G401 (cell line): ENCODE measurements at places on chromosomes 4 and X.

DNA sequence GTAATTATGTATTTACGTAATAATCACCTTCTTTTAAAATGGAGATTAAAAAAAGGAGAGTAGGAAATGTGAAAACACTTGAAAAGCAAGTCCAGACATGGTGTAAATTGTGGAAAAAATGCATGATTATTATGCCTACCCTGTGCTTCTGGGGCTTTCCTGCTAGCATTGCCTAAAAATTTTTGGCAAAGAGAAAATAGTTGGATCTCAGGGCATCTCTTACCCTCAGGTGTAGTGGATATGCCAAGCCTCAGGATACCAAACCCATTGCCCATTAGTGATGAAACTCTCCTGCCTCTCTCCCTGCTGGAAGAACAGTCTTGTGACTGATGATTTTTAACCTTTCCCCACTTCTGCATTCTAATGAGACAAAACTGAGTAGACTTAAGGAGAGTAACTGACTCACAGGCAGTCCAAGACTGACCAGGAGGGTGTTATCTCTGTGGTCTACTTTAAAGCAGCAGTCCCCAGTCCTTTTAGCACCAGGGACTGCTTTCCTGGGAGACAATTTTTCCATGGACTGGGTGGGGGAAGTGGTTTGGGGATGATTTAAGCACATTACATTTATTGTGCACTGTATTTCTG lies 174.6 kb downstream of the ZNF330 start:
- DNase-seq = no peak

- DNase-seq = peak; percentile 43
Measured at GRCh38 chr4:185396724-185397385, at the start of gene ANKRD37. TSS of gene ANKRD37 (plus strand) at chr4:185396841. CDS start at chr4:185396924, 83 bp downstream.

GRCh38 chr4:3044870-3045819 lies 29.2 kb downstream of the HTT-AS start:
- no peak for DNase-seq

DNA sequence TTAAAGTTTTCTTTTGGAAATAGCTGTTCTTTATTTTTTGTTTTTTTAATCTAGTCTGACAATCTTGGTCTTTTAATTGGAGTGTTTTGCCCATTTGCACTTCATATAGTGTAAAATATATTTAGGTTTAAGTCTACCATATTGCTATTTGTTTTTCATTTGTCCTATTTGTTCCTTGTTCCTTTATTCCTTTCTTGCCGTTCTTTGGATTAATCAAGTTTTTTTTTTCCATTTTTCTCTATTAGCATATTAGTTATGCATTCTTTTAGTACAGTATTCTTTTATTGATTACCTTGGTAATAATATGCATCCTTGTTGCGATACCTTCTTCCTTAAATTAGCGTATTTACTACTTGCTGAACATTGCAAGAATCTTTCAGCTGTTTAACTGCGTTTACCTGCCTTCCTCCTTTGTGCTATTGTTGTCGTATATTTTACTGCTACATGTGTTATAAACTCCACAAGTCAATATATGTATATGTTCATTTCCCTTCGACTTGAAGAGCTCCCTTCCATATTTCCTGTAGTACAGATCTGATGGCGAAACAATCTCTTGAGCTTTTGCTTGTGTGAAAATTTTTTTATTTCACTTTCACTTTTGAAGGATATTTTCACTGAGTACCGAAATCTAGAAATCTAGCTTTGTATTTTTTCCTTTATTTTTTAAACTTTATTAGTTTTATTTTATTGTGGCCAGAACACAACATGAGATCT lies 23.9 kb upstream of the RNF212 start:
- DNase-seq = no peak

DNA sequence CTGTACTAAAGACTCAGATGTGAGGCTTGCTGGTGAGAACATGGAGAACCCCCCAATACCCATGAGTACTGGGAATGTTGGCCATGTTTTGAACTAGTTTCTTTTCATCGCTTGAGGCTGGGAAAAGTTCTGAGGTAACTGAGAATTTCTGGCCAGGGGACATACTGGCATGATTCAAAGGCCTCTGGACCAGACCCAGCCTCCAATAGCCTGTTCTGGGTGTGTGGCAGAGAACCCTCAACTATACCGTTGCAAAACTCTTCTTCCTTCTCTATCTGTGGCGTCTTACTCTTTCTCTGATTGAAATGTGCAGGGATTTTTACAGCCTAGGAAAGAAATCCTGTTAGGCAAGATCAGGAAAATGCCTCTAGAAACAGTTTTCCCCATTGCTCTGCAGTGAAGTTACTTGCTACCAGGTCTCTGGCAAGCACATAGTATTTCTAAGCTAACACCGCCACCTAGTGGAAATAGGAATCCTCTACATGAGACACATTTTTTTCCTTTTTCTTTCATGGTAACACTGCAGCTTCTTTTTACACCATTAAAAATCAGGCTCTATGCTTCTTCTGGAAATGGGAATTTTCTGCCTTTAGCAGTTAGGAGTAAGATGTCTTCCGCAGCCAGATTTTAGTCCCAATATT lies 170.7 kb upstream of the ZCCHC13 start:
- DNase-seq = peak; percentile 73

DNA sequence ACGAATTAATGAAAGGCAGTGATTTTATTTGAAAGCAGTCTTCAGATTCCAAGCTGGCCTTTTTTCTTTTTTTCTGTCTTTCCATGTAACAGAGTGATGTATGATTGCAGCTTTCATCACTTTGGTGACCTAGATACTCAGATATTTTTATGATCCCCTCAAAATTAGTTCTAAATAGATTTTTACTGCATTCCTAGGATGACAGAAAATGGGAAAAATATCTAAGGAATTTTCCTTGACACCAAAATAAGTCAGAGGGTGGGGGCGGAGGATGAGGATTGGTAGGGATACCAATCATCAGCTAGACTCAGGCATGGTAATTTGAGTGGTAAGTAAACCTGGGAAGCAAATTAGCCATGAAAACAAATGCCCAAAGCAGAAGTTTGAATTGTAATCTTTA lies 11.9 kb upstream of the HMGB2 start:
- no peak for DNase-seq
